ENCODE measurements at places on chromosomes 1 and 21. TPM values are rescaled to one million over a fixed set of nuclear protein-coding genes. Genes with fewer than 3 reads are reported as not detected.

- DNase-seq: no peak
Observed at GRCh38 chr1:5847013-5847659, 145.1 kb downstream of the NPHP4 start.

DNA sequence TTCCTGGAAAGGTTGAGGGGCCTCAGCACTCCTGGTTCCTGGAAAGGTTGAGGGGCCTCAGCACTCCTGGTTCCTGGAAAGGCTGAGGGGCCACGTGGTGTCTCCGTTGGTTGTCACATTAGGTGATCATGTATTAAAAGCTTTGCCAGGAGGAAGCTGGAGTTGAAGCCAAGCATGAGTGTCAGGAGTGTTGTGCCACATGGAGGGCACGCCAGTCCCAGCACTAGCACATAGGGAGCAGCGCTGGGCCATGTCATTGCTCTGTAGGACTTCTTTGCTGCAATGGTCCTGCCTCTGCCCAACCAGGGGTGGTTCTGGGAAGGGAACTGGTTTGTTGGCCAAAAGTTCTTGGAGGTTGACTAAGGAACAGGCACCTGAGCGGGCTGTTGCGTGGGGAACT is 13.3 kb downstream of the ATP5PO start:
- no peak for DNase-seq

DNA sequence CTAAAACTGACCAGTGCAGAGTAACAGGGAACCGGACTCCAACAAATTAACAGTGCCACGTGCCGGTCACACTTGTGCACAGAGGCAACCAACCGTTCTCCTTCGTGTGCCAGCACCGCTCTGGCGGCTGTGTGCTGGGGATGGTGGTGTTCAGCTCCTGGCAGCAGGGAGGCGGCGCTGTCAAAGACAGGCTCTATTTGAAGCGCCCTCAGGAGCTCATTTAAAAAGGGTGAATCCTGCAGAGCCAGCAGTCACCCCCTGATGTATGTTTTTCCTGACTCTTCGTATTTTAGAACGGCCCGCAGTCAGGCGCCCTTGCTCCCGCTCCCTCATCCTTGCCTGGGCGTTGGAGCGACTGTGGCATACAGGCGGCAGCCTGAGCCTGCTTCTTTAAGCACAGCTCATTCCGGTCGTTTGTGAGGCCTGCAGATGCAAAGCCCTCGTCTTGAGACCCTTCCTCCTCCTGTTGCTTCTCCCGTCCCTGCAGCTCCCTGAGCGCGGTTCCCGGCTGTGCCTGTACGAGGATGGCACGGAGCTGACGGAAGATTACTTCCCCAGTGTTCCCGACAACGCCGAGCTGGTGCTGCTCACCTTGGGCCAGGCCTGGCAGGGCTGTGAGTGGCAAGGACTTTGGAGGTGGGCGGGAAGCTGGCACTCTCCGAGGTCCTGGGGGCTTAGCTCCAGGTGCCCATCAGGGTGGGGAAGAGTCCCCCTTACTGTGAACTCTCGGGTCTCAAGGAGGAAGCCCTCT is 1.1 kb downstream of the DFFB start:
- peak; percentile 51 for DNase-seq

GRCh38 chr1:35834218-35834617 is 26.4 kb downstream of the AGO4 start:
- DNase-seq: no peak

DNA sequence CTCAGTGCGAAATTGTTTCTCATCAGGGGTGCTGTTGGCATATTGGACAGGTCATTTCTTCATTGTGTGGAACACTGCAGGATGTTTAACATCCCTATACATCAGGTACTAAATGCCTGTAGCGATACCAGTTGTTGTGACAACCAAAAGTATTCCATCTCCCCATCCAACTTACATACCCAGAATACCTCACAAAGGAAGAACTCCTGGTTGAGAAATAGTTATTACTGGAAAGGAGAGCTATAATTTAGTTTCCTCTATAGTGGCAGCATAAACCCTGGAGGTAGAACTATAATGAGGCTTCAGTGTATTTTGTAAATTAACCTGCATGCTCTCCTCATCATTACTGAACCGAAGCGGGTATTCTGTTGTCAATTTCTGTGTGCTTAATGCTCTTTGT is 45.1 kb downstream of the IVNS1ABP start:
- no peak for DNase-seq

GRCh38 chr1:240387051-240387450 is 224.9 kb downstream of the GREM2 start:
- DNase-seq: no peak

- DNase-seq: no peak
Observed at GRCh38 chr1:62436039-62436465, 797 bp upstream of the USP1 start.

- no peak for DNase-seq
Observed at GRCh38 chr1:231691618-231692259, 65.1 kb downstream of the DISC1 start.

DNA sequence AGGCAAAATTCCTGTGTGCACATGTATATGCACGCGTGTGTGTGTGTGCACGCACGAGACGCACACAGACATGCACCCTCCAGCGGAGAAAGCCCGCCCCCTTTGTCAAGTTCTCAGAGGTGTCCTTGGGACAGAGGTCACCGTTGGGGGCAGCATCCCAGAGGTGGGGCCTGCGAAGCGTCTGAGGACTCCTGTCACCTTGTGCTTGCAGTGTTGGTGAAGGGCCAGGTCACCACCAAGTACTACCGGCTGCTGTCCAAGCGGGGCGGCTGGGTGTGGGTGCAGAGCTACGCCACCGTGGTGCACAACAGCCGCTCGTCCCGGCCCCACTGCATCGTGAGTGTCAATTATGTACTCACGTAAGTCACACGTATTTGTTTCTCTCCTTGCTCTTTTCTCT is 42.6 kb downstream of the SIM2 start:
- no peak for DNase-seq

GRCh38 chr1:203526572-203526971 is 32.6 kb downstream of the OPTC start:
- no peak for DNase-seq

GRCh38 chr1:214688891-214689290 is 85.9 kb downstream of the CENPF start:
- DNase-seq: no peak

The CCDC30 gene
- total RNA-seq: 1.9 TPM

The GAS5 gene
- total RNA-seq: 987 TPM

The TAF12 gene
- total RNA-seq: 34.9 TPM

The MASP2 gene
- 0.55 TPM for total RNA-seq

The OR10Z1 gene
- total RNA-seq: not detected

The CFHR1 gene
- total RNA-seq: not detected

The LORICRIN gene
- total RNA-seq: not detected
